ENCODE measurements at places on chromosomes 7 and 10.

- no peak for DNase-seq
- H3K4me1 ChIP-seq, result no peaks in the 10 kb centered on the region
- no peaks in the 10 kb centered on the region for H3K36me3 ChIP-seq
- H3K27me3 ChIP-seq, result no peaks in the 10 kb centered on the region
- no peak overlapping the region for H3K4me3 ChIP-seq
- no peak overlapping the region for H3K27ac ChIP-seq
Measured at GRCh38 chr7:134927723-134928122, 58.6 kb upstream of the AGBL3 start.

- H3K4me3 ChIP-seq, result no peak overlapping the region
- no peak for DNase-seq
- no peak overlapping the region for H3K27ac ChIP-seq
- H3K36me3 ChIP-seq, result no peaks in the 10 kb centered on the region
- no peaks in the 10 kb centered on the region for H3K27me3 ChIP-seq
Measured at GRCh38 chr10:50631052-50631451, 7.3 kb upstream of the SGMS1 start.

GRCh38 chr7:21293771-21294170 lies 134.1 kb upstream of the SP4 start:
- DNase-seq, result no peak
- no peaks in the 10 kb centered on the region for H3K4me1 ChIP-seq
- H3K27ac ChIP-seq, result no peak overlapping the region
- H3K36me3 ChIP-seq, result no peaks in the 10 kb centered on the region
- H3K27me3 ChIP-seq, result no peaks in the 10 kb centered on the region

DNA sequence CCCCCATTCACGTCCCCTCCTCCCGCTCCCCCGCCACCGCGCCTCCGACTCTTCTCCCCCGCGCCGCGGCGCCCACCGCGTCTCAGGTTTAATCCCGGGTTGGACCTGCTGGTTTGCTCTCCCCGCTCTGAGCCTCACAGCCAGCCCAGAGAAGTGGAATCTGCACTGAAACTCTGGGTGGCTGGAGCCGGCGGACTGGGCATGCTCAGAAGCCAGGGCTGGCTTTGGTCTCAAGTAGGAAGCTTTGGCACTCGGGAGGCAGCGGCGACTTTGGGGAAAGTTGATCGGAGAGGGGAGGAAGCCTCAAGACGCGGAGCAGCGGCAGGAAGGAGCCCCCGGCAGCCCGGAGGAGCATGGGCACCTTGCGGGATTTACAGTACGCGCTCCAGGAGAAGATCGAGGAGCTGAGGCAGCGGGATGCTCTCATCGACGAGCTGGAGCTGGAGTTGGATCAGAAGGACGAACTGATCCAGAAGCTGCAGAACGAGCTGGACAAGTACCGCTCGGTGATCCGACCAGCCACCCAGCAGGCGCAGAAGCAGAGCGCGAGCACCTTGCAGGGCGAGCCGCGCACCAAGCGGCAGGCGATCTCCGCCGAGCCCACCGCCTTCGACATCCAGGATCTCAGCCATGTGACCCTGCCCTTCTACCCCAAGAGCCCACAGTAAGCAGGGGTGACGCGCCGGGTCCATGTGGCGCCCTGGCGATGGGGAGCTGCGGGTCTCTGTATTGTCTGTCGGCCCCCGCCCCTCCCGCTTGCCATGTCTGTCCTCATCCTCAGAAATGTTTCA lies at the start of gene PRKG1:
Gene PRKG1 (plus strand): TSS at position 250 of the 791 bp plus-strand sequence.
- H3K36me3 ChIP-seq, result no peaks in the 10 kb centered on the region
- peak within 1 kb of the TSS; percentile 86 for H3K27ac ChIP-seq
- H3K4me3 ChIP-seq, result peak within 1 kb of the TSS; percentile 55
- H3K27me3 ChIP-seq, result no peaks in the 10 kb centered on the region
